Activated CD4-positive, alpha-beta T cell treated with anti-CD3 and anti-CD28 coated beads, Interleukin-2, amount 50 U/mL, for 4 hours (primary cell): ENCODE measurements at places on chromosomes 6 and 20.
A peak's percentile ranks its signal among the peaks of the same experiment; 100 is the strongest.

GRCh38 chr6:40349901-40350746 lies 237.0 kb downstream of the LRFN2 start:
- no peak for DNase-seq

DNA sequence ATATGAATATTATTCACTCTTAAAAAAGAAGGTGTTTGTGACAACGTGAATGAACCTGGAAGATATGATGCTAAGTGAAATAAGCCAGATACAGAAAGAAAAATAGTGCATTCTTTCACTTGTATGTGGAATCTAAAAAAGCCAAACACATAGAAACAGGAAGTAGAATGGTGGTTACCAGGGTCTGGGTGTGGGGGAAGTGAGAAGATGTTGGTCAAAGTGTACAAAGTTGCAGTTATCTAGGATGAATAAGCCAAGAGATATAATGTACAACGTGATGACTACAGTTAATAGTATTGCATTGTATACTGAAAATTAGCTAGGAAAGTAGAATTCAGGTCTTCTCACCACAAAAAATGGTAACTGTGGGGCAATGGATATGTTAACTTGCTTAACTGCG lies 151.1 kb upstream of the HCRTR2 start:
- DNase-seq = no peak

- DNase-seq = no peak
Measured at GRCh38 chr6:151993364-151993763, 185.9 kb downstream of the ESR1 start.

DNA sequence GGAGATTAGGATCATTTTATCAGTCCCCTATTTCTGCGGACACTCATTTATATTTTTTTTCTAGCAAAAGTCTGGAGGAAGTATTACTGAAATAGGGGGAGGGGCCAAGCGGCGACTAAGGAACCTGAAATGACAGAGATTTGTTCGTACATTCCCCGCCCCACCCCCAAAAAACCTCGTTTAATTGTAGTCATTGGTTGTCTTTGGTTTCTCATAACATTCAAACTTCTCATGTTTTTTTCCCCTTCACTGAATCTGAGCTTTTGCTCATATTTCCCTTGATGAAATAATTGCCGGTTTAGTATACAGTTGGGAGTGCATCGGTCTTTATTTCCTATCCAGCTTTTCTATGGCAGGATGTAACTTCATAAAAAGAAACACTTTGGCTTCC lies 768 bp upstream of the FYN start:
- DNase-seq = peak; percentile 75

DNA sequence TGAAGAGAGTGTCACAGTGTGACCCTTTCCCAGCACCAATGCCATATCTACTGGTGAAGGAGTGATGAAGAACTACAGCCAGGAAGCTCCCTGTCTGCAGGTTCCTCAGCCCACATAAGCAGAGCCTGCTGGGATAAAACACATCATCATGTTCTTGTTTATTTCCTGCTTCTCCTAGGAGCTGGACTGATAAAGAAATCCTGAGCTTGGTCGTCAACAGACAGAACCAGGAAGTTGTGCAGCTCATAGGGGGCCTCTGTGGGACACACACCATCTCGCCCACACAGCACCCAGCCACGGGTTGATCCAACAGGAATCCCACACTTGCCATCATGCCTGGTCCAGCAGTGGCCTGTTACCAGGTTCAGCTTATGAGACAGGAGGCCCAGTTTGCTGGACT lies 2.8 kb upstream of the CSTL1 start:
- no peak for DNase-seq

GRCh38 chr6:52981222-52981900 lies 13.7 kb downstream of the GSTA4 start:
- no peak for DNase-seq

DNA sequence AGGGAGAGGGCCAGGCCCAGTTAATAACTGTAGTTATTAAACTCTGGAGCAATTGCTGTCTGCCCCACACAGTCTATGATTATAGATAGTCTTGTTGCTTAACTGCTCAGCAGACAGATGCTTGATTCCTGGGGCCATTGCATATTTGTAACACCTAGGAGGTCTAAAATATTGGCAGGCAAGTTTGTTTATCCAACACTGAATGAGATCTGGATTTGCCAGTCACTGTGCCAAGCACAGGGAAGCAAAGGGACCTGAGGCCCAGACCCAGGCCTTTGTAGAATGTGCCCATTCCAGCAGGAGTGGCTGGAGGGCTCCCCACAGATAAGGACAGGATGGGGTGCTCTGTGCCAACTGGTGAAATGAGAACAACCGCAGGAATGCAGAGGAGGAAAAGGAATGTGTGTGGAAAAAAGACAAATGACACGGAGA lies 17.6 kb upstream of the ENTPD6 start:
- DNase-seq = no peak

DNA sequence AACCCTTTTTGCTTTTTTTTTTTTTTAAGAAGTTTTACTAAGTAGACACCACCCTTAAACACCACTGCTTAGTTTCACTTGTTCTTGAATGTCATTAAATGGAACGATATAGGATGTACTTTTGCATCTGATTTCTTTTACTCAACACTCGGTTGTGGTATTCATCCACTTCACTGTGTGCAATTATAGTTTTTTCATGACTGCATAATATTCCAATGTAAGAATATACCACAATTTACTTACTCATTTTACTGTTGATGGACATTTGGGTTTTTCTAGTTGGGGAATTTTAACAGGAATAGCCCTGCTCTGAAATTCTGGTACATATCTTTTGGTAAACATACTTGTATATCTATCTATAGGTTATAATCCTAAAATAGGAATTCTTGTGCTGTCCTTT lies 29.9 kb downstream of the RTN4IP1 start:
- DNase-seq = no peak

- DNase-seq = no peak
Measured at GRCh38 chr20:35055445-35056276, 36.9 kb downstream of the TRPC4AP start.
